ENCODE measurements at places on chromosomes 2 and 18.

- DNase-seq = no peak
Observed at GRCh38 chr2:83536556-83536955, 922.5 kb downstream of the SUCLG1 start.

GRCh38 chr18:48958951-48959350, 8.2 kb upstream of the SMAD7 start:
- DNase-seq = no peak

DNA sequence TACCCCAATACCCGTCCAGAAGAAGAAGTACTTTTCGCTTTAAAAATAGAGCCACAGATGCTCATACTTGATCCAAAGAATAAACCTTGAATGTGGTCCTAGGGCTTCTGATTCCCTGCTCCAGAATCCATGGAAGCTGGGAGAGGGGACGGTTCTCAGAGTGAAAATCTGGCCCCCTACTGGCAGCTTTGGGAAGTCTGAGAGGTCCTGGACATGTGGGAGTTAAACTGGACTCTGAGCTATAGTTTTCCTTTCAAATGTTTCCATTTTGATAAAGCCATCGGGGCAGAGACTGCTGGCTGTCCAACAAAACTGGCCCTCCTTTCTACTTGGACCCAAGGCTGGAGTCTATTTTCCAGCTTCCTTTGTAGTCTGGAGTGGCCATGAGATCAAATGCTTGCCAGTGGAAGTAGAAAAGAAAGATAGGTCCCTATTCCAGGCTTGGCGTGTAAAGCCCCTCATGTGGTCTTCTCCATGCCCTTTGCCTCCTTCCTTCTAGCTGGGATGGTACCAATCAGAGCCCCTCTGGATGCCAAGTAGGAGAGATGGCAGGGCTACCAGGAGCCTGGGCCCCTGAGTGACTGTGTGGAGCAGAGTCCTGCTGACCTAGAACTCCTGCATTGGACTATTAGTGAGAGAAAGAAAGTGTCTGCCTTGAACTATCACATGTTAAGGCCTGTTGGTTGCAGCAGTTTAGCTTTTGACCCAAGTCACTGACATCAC, 37.7 kb upstream of the TBC1D8 start:
- DNase-seq = no peak

- DNase-seq = no peak
Observed at GRCh38 chr2:188922191-188922590, 52.0 kb upstream of the COL3A1 start.

DNA sequence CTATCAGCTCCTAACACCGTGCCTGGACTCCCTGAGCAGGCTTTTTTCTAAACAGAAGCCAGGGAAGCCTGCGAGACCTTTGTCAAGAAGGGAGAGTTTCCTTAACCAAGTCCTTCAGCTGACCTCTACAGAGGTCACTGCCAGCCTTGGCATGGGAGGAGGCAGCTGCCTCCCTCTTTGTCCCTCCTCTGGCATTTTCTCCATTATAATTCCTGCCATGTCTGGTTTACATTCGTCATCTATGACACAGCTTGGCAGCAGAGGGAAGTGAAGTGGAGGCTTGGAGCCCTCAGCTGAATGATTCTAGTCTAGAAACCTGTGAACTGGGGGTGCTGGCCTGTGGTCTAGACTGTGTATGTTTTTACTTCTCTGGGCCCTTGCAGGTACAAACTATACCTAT, 22.5 kb downstream of the LIPG start:
- DNase-seq = no peak

- DNase-seq = no peak
Observed at GRCh38 chr18:8435376-8435775, 173.9 kb upstream of the RAB12 start.

DNA sequence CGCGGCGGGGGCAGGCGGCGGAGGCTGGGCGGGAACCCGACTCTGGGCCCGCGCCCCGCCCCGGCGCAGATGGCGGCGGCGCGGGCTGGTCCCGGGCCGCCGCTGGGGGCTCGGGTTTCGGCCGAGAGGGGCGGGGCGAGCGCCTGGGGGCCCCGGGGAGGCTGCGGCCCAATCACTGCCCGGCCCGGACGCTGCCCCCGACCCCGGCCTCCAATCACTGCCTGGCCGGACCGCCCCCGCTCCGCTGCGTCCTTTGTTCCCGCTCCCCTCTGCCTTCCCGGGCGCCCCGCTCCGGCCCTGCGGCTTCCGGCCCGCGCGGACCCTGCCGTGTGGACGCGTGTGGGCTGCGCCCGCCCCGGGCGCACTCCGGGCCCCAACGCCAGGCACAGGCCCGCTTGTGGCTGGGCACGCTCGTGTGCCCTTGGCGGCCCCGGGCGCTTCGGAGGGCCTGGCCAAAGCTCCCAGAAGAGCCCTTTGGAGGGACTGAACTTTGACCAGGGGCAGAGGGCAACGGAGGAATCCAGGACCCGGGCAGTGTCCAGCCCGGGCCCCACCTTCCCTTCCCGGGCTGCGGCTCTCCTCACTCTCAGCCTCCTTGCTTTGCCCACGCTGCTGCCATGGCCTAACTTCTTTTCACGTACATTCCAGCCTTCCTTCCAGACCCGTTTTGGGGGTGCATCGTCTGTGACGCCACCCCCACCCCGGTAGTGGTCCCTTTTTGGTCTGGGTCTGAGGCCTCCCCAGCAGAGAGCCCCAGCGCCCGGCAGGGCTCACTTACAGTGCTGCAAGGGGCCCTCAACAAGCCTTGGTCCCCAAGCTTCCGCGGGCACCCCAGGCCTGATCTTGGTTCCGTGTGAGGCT, 27.1 kb upstream of the PTMA start:
- DNase-seq = no peak

DNA sequence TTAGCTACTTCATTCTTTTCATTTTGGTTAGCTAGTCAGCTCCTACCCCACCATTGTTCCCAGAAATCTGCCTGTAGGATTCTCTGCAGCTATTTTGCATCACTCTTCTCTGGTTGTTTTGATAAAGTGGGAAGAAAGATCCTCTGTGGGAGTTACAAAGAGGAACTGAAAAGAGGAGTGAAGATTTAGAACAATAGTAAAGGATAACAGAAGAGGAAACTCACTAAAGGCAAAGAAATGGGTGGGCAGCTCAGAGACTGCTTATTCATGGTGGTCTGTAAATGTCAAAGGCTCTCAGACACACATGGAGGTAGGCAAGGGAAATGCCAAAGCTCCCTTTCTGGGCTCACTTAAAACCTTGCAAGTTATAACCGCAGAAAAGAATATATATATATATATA, 17.2 kb upstream of the CD207 start:
- no peak for DNase-seq

DNA sequence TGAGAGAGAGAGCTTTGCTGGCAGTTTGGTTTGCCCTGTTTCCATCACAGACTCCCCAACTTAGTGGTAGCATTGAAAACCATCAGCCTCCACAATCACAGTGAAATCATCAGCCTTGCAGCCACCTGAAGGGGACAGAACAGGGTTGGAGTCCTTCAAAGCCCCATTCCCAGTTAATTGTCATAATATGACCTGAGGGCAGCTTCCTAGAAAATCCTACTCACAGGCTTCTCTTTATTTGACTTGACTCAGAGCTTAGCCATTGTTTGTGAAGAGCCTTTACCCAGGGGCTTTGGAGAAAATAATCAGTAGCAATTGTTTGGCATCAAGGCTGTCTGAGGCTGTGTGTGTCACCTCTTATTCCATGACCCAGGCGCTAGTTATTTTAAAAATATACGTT, 308.7 kb downstream of the CBLN2 start:
- no peak for DNase-seq

DNA sequence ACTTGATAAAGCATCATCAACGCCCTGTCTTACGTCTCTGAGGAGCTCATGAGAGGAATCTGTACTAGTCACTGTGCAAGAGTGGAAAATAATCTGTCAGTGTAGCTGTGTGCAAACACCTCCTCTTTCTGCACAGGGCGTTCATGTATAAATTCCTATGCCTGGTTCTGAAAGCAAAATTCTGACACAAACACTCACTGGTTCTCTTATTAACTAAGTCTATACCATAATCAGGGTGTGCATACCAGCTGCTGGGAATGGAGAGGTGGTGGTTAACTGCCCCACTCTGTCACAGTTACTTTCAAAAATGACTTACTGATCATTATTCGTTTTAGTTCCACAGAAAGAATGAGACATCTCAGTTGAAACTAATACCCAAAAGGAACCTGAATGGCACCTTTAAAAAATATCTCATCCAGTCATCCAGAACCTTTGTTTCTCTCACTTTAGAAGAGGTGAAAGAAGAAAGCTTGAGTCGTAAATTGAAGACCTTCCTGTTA, 35.7 kb downstream of the STK39 start:
- no peak for DNase-seq

- DNase-seq = no peak
Observed at GRCh38 chr2:100011272-100011731, 131.1 kb downstream of the AFF3 start.

- DNase-seq = no peak
Observed at GRCh38 chr2:189086710-189087109, 92.9 kb downstream of the COL5A2 start.
